ENCODE measurements at places on chromosomes 1 and 21.

DNA sequence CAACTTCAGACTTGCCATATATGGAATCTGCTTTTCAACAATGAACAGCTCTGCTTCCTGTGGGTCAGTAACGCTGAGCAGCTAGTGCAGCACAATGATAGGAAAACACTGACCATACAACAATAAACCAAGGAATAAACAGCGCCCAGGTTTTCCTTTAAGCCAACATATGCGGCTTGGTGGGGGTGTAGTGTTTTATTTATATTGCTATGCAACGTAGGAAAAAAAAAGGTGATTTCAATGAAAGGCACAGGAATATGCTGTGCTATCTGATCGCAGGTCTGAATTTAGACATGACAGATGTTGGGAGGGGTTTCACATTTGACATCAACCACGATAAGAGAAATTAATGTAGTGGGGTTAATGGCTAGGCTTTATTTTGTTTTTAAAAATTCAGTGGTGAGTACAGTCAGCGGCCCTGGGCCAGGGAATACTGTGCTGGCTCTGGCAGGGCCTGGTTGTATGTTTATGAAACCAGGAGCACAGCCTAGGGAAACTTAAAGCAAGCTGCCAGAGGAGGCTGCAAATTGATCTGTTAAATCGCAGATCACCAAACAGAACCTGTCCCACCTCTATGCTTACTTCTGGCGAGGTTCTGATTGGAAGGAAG, 4.3 kb downstream of the TSPAN2 start:
- no peak for DNase-seq

- DNase-seq: no peak
Observed at GRCh38 chr1:240709676-240710075, 97.7 kb upstream of the GREM2 start.

DNA sequence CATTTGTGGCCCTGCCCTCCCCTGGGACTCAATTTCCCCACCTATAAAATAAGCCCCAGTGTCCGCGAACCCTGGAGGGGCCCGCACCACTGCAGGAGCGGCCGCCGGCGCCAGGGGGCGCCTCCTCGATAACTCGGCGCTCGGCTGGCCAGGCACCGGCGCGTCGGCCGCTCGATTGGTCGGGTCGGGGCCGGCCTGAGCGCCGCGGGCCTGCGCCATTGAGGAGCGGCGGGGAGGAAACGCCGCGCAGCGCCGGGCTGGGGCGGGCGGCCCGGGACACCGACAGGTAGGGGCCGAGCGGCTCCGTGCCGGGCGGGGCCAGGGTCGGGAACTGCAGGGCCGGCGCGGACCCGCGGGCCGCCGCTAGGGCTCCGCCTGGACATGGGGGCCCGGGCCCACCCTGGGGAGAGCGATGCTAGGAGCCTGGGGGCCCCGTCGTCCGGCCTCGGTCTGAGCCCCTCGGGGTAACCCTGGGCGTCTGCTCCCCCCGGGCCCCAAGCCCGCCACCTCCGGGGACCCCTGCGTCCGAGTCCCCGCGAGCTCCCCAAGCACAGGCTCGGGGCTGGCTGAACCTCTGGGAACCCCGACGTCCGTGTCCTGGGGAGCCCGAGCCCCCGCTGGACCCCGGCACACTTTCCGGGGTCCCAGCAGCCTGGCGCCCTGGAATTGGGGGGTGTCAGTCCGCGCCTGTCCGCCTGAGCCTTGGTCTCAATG, at the start of gene VPS13D:
VPS13D (plus strand) TSS at position 196 of the 714 bp plus-strand sequence. CDS start 4,237 bp downstream, outside the sequence.
- DNase-seq: peak; percentile 21

DNA sequence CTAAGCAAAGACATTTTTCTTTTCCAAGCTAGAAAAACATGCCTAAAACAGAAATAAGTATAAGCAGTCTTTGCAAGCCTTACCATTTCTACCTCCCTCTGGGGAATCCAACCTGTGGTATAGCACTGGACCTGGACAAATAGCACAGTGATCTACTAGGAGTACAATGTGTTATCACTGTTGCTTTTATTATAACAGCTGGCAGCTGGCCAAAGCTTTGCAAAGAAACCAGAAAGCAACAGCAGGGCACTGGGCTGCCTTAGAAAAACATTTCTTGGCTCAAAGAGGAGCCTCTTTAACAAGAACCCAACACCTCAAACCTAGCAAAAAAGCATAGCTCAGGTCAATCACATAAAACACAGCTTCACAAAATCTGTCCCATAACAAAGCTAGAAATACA, 294.5 kb upstream of the GREM2 start:
- no peak for DNase-seq

DNA sequence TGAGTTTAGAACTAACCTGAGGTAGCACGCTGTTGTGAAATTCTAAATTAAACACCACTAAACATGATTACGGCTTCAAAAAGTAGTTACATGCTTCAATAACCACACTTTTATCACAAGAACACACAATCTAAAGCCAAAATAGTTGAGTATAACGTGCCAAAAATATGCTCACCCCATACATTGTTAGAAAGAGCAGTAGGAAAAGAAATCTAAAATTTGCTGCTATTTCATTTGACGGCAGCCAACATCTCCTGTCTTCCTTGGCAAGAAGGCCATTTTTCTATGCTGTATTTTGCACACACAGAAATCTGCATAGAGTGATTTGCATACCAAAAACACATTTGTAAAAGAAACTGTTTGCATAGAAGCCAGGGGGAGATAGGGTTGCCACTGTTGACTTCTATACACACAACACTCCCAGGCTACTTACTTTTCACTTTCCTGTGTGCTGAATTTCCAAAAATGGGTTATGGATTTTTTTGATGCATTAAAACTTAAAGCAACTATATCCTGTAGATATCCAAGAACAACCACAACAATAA, 42.9 kb upstream of the DMRTB1 start:
- DNase-seq: no peak

Measured in AG04450 (cell line).